ENCODE measurements at places on chromosomes 3 and 15.

DNA sequence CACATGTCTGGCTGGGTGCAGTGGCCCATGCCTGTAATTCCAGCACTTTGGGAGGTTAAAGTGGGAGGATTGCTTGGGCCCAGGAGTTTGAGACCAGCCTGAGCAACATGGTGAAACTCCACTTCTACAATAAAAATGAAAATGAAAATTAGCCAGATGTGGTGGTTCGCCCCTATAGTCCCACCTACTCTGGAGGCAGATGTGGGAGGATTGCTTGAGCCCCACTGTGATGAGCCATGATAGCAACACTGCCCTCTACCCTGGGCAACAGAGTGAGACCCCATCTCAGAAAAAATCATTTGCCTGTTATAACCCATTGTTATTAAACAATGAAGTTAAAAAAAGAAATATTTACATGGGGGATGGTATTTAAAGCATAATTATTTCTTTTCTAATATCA is 240.1 kb upstream of the ZPLD1 start:
- no peak for DNase-seq

- DNase-seq: no peak
Measured at GRCh38 chr3:133836497-133837158, 31.0 kb downstream of the SRPRB start.

GRCh38 chr3:51709675-51710074 is 2.8 kb downstream of the GRM2 start:
- no peak for DNase-seq

DNA sequence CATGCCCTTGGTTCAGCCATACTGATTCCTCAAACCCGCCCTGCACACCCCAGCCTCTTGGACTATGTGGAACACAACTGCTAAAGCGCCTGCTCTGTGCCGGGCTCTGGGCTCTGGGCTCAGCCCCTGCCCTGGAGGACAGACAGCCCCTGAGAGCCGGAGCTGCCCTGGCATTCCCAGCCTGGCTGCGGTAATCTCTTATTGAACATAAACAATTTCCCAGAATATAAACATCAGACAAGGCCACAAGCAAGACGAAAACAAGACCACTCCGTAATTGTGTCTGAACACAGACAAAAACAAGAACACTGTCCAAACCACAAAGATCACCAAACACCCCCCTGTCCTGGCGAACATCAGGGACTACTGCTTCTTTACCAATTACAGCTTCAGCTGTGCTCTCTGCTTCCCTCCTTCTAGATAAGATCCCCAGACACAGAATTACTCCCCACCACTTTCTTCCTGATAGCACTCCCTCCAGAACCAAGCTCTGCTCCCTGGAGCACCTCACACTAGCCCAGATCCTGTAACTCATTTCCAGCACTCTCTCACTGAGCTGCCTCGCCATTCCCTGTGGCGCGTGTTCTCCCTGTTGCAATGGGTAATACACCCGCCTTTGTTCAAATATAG is 57.1 kb upstream of the TLE3 start:
- no peak for DNase-seq

DNA sequence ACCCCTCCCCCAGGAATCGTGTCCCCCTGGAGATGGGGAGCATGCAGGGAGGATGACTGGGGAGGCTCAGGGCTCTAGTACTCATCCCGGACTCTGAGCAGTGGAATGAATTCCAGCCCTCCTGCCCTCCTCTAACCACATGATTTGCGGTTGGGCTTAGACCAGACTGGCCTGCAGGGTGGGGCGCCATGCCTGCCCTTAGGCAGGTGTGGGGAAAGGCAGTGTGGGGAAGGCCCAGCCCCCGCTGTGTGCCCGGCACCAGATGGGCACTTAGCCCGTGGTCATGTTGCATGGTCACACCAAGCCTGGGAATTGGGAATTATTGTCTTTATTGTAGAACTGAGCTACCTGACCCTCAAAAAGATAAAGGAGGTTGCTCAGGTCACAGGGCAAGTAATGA is 283.8 kb downstream of the TLE3 start:
- no peak for DNase-seq

DNA sequence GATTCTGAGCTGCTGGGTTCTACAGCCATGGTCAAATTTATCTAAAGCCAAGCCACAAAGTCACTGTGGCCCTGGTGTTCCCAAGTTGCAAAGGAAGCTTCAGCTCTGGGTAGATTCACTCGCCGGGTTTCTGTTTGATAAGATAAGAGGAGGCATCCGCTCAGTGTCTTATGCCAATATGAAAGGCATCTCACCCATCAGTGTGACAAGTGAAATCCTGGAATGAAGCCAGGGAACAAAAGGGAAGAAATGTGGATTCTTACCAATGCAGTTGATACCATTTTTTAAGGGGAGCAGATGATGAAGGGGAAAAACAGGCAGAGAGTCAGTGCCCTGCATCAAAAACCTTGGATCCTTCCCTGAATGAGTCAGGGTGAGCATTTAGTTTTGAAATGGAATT is 2.8 kb upstream of the CPNE4 start:
- no peak for DNase-seq

GRCh38 chr3:190731596-190731995 is 130.9 kb downstream of the GMNC start:
- no peak for DNase-seq

Measured in kidney epithelial cell (primary cell).